H9 (cell line): ENCODE measurements at places on chromosomes 2 and 18. TPM values are rescaled to one million over a fixed set of nuclear protein-coding genes. Genes with fewer than 3 reads are reported as not detected.

GRCh38 chr18:25334588-25334987 lies 17.4 kb downstream of the ZNF521 start:
- no peak for DNase-seq

The TMEM247 gene
- not detected in 2 replicates for total RNA-seq

DNA sequence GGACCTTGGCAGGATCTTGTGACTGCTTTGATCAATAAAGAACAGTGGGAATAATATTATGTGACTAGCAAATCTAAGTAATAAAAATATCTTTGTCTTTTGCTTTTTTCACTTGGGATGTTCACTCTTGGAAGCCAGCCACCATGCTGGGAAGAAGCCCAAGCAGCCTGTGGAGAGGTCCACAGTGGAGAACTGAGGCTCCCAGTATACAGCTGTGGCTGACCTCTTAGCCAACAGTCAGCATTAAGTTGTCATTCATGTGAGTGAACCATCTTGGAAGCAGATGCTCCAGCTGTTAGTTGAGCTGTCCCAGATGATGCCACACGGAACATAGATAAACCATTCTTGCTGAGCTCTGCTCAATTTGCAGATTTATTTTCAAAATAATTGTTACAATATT lies 160.0 kb downstream of the OSR1 start:
- no peak for DNase-seq

The ZNF512 gene
- total RNA-seq: 35.6 and 38.2 TPM in 2 replicates

The PSMA8 gene
- total RNA-seq: not detected in 2 replicates

GRCh38 chr2:200747668-200748618 lies 63.8 kb upstream of the BZW1 start:
- no peak for DNase-seq

DNA sequence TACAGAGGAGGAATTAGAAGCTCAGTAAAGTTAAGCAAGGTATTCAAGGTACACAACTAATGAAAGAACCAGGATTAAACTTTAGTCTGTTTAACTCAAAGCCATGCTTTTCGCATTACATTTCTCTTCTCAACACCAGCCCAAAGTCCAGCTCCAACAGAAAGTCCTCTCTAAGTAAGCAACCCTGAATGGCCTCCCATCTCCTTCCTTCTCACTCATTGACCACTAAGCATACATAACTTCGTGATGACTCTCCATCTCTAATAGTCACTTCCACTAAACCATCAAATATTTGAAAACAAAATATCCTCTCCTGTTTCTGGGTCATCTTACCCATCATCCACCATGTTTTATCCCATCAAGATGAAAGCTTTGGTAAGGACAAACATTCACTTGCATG lies 219.8 kb downstream of the RAD51AP2 start:
- no peak for DNase-seq

- no peak for DNase-seq
These were observed 108.7 kb upstream of the SLC39A10 start for GRCh38 chr2:195548198-195548940.

DNA sequence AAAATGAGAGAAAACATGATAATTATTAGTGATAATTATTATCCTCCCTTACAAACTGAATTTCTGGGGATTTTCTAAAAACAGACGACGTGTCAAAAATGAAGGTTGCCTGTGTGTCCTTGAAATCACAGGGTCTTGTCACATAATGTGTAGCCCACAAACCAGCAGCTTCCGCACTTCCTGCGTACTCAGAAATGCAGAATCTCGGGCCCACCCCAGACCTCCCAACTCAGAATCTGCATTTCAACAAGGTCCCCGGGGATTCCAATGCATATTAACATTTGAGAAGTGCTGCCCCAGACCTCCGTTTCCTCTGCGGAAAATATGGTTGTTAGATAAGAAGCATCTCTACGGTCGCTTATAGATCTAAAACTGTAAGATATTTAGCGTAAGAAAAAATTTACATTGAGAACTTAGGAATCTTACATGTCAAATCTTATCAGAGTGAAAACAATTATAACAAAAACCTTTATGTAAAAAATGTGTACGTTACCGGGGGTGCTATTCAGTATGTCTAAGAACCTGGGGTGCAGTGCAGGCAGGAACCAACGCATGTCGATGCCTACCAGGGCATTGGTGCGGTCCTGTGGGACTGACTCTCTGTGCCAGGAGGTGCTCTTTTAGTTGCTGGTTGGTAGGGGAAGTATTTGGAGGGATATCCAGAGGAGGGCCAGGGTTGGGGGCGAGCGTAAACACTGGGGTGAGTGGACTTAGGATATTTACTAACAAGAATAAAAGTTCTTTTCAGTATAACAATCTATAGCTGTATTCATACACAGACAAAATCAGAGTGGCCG lies 15.2 kb downstream of the CDKL4 start:
- peak; percentile 66 for DNase-seq

DNA sequence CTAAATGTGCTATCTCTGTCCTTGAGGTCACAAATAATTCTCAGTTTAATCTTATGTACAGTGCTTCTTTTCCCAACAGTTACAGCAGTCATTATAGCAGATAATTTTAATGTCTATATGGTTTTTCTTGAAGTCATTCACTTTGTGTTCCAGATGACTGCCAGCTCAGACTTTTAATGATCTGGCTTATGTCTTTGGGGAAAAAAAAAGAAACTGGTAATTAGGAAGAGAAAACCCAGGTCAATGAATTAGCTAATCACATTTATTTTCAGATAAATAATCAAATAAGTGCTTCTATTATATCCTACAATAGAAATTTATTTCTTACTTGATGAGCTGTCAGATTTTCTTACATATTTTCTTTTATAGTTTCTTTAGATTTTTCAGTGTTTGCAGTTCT lies 96.0 kb downstream of the COMMD1 start:
- no peak for DNase-seq

DNA sequence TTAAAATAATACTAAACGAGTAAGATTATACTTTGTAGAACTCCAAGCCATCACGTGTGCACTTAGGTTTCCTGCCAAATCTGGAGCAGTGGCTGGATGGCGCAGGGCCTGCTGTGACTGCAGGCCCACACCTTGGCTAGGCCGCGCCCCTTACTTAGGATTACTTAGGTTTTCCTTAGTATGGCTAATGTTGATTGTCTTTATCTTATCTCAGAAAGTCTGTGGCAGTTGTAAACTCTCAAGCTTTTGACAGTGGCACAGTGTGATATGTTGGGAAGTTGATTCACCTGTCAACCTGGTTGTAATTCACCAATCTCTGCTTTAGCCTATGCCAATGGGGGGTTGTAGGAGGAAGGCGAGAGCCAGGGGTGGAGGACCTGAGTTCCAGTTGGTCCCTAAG lies 208.4 kb downstream of the ZNF407 start:
- DNase-seq: no peak
